SK-N-DZ (cell line): ENCODE measurements at places on chromosomes 11 and 22.

DNA sequence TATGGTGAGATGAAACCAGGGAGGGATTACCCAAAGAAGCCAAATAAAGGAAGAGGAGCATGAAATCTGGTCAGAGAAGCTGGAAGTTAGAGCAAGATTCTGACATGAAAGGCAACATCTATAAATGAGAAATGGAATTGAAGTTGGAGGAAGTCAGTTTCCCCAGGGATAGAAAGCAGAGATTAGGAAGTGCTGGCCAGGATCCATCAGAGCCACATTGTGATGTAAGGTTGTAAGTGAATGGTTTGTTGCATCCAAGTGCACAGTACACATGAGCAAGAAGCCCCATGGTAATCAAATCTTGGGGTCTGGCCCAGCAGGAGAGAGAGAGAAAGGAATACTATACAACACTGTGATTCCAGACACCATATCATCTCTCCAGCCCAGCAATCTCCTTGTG lies 6.6 kb upstream of the NLRP10 start:
- DNase-seq: no peak

DNA sequence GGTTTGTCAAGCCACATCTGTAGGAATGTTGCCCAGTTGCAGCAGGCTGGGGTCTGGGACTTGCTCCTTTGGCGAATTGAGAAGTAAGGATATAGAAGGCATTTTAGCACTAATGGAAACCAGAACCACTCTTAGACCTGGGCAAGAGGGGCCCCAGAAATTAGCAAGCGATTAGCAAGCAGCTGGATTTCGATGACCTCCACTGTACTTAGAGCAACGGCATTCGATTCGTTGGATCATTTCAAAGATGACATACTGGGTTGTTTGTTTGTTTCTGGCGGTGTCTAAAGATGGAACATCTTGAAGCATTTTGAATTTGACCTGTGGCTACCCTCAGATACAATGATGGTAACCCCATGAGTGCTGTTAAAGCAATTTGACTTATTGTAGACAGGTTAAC lies 1.2 kb upstream of the CDPF1 start:
- DNase-seq: no peak

DNA sequence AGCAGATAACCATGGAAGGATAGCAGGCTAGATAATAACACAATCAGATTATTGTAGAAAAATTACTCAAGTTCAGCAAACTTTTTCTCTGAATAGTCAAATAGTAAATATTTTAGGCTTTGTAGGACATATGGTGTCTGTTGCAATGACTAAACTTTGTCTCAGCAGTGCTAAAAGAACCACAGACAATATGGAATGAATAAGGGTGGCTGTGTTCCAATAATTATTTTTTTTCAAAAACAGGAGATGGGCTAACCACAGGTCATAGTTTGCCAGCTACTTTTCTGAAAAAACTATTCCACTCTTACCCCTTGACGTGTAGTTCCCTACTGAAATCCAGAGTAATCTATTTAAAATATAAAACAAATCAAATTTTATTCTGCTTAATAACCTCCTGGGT lies 153.9 kb upstream of the LRRC4C start:
- no peak for DNase-seq

- DNase-seq: no peak
Observed at GRCh38 chr11:35141571-35141971, 2.6 kb downstream of the CD44 start.

- DNase-seq: no peak
Observed at GRCh38 chr11:122646549-122647340, 8.8 kb upstream of the UBASH3B start.

DNA sequence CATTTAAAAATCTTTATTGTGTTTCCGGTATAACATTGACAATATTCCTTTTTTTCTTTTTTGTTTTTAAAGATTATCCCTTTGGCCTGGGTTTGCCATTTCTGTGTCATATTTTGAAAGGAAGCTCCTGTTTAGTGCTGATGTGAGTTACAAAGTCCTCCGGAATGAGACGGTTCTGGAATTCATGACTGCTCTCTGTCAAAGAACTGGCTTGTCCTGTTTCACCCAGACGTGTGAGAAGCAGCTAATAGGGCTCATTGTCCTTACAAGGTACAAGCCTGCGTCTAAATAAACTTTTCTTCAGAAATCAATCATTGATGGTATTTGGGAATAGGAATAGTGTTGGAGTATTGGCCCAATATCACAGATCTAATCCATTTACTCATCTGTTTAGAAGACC lies 19.8 kb downstream of the PIWIL4 start:
- DNase-seq: no peak

- DNase-seq: peak; percentile 62
Observed at GRCh38 chr11:60899046-60899936, 7.1 kb downstream of the PRPF19 start.

- DNase-seq: no peak
Observed at GRCh38 chr11:1868636-1869291, 15.9 kb downstream of the LSP1 start.

DNA sequence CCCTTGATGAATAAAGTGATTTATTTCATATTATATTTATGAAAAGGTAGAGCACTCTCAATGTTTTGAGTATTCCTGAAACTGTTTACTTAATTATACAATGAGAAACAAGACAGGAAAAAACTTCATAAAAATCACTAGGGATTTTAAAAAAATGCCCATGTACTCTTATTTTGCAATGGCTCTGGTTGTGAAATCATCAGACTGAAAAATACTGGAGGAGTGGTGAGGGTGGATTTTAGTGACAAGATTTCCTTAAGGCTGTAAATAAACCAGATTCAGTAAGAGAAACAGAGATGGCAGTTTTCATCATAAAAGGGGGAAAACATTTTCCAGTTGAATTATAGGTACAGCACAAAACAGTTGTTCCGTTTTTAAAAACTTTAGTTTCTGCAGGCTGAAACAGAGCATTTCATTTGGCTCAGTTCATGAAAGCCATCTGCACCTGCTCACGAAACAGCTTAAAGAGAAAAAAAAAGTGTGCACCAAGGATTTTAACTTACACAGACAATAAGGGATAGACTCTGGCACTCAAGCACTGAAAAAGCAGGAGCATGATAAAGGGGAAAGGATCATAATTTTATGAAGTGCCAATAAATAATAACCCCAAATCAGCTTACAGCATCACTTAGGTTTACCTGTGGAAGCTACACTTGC lies 100.7 kb downstream of the MAML2 start:
- no peak for DNase-seq

DNA sequence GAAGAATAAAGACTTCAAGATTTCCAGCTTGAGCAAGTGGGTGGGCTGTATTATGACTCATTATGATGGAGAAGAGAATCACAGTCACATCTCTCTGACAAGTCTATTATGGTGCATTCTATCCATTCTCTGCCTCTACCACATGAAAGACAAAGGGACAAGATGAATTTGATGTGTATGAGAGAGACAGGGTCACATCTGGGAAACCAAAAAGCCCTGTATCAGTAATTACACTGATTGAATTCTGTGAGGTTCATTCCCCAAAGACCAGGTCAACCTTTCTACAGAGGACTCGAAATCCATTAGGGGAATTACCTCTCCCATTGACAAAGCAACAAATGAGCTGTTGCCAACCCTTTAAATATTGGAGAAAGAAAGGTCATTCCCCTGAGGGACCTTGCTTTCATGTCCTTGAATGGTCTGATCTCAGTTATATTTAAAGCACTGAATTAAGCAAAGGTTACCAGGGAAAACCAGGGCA lies 109.6 kb downstream of the USP35 start:
- DNase-seq: no peak

GRCh38 chr11:67635231-67635521 lies 4.4 kb downstream of the TBX10 start:
- no peak for DNase-seq

DNA sequence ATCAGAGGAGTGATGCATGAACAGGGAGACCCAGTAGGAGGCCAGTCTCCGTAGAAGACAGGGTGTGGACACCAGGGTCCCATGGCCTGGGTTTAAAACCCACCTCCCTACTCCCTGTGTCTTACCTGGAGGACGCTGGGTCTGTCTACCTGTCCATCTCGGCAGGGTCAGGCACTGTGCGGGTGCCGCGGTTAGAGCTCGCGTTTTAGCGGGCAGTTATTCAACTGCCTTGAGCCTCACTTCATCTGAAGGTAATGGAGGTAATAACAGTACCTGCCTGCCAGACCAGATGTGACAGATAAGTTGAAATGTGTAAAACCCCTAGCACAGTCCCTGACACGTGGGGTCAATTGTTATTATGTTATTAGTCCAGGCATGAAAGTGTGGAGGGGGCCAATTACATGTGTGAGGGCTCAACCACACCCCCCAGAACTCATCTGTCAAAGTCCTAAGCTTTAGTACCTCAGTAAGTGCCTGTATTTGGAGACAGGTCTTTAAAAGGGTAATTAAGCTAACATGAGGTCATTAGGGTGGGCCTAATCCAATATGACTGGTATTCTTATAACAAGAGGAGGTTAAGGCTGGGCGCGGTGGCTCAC lies 8.1 kb upstream of the UPK3A start:
- DNase-seq: no peak

DNA sequence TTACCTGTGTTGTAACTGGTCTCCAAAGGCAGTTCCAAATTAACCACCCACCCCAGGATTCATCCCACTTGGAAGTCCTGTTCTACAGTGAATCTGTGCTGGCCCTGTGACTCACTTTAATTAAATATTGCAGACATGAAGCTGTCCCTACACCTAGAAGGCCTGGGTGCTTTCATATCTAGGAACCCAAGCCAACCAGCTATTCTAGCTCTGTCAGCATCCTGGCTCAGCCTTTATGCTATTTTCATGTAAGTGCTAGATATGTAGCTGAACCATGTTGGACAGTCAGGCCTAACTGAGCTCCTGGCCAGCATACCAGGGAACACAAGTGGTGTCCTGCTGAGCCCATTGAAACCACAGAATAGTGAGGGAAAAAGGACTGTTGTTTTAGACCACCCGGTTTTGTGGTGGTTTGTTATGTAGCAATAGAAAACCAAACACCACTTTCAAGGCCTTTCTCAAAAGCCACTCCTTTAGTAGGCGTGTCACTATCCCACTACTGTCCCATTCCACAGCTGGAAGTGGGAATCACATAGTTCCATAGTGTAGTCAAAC lies 30.3 kb downstream of the CNTF start:
- DNase-seq: no peak

GRCh38 chr11:112718483-112718882 lies 242.7 kb upstream of the NCAM1 start:
- no peak for DNase-seq

DNA sequence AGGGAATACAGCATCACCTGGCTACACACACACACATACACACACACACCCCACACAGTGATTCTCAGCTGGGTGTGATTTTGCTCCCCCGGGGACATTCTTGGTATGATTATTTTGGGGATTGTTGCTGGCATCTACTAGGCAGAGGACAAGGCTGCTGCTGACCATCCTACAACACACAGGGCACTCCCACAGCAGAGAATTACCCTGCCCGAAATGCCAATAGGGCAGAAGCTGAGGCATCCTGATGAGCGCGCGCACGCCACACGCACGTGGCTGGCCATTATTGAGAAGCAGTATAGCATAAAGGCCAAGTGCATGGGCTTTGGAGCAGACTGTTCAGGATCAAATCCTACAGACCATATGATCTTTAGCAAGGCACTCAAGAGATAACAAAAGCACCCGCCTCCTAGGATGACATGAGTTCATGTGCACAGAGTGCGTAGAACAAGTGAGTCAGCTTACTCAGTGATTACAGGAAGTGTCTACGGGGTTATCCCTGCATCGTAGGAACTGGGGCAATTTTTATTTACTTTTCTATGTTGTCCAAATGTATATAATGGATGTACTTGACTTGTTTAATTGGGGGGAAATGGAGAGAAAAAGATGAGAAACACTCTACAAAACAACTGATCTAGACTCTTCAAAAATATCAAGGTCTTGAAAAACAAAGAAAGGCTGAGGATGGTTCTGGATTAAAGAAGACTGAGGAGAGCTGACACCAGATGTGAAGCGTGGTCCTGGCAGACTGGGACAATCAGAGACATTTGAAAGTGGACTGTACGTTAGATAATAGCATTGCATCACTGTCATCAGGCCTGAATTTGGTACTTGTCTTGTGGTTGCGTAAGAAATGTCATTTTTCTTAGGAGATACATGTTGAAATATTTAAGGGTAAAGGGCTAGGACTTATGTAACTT lies 7.2 kb upstream of the EHD1 start:
- no peak for DNase-seq

DNA sequence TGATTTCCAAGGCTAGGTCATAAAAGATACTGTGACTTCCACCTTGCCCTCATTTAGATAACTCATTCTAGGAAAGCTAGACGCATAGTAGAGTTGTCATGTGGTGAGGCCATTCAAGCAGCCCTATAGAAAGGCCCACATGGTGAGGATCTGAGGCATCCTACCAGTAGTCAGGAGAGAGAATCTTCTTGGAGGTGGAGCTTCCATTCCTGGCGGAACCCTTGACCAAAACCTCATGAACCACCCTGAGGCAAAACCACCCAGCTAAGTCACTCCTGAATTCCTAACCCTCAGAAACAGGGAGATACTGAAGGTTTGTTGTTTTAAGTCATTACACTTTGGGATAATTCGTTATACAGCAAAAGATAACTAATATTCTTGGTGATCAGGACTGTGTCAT lies 2.9 kb upstream of the HDHD5 start:
- DNase-seq: no peak

DNA sequence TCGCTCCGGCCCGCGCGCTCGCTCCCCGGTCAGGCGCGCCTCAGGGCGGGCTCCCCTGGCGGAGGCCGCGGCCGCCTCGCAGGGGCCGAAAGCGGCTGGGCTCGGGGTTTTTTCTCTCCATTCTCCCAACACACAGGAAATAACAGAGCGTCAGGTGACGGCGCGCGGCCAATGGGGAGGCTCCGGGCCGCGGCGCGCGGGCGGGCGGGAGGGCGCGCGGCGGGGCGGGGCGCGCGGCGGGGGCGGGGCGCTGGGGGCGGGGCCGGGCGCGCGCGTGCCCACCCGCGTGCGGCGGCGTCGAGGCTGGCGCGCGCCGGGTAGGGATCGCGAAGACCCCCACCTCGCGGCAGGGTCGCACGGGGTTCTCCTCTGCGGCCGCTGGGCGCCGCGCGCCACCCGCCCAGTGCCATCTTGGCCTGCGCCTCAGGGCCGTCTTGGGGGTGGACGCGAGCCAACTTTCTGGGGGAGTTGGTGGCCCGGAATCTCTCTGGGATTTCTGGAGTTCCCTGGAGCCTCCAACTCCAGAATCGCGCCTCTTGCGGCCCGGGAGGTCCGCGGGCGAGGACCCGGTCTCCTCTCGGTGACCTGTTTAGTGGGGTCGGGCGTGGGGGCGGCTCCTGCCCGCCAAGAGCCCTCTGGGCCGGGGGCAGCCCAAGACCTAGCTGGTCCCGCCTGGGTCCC lies at the start of gene TCF20:
TCF20 (minus strand) TSS at position 144 of the 681 bp plus-strand sequence. CDS start 55,348 bp downstream, outside the sequence.
- DNase-seq: peak; percentile 77
